ENCODE measurements at places on chromosomes 11 and 22. TPM values are rescaled to one million over a fixed set of nuclear protein-coding genes. Genes with fewer than 3 reads are reported as not detected.

SLN gene
- total RNA-seq, result not detected

RAD9A gene
- total RNA-seq, result 5.2 TPM

PAMR1 gene
- total RNA-seq, result 0.32 TPM

MYRF gene
- total RNA-seq, result 0.97 TPM

MN1 gene
- 0.32 TPM for total RNA-seq

OR52I1 gene
- not detected for total RNA-seq

TTLL1 gene
- total RNA-seq, result 12.7 TPM

KRTAP5-2 gene
- not detected for total RNA-seq

KLHDC7B gene
- under 0.01 TPM for total RNA-seq

GDPD4 gene
- not detected for total RNA-seq

MRGPRE gene
- not detected for total RNA-seq

KCNJ1 gene
- total RNA-seq, result not detected

TH gene
- not detected for total RNA-seq

MS4A4A gene
- total RNA-seq, result not detected

TRIM48 gene
- total RNA-seq, result not detected

FGF4 gene
- not detected for total RNA-seq

SYCE3 gene
- not detected for total RNA-seq

HBB gene
- total RNA-seq, result not detected

SYNGR1 gene
- 2.6 TPM for total RNA-seq

FXYD2 gene
- total RNA-seq, result 0.65 TPM

KCNJ11 gene
- under 0.01 TPM for total RNA-seq

ARHGAP20 gene
- total RNA-seq, result 2.4 TPM

SLC22A9 gene
- total RNA-seq, result not detected

DERL3 gene
- total RNA-seq, result 0.46 TPM

TLCD5 gene
- total RNA-seq, result 9.3 TPM

RCOR2 gene
- 0.65 TPM for total RNA-seq

OR4P4 gene
- not detected for total RNA-seq

SLC16A8 gene
- under 0.01 TPM for total RNA-seq

DDI1 gene
- not detected for total RNA-seq

GAL3ST1 gene
- not detected for total RNA-seq

MPEG1 gene
- not detected for total RNA-seq

Measured in epithelial cell of umbilical artery (primary cell).